ENCODE measurements at places on chromosomes 1 and 21.
A peak's percentile ranks its signal among the peaks of the same experiment; 100 is the strongest.

GRCh38 chr1:188240772-188241406 is 1412.1 kb downstream of the PLA2G4A start:
- DNase-seq = no peak

DNA sequence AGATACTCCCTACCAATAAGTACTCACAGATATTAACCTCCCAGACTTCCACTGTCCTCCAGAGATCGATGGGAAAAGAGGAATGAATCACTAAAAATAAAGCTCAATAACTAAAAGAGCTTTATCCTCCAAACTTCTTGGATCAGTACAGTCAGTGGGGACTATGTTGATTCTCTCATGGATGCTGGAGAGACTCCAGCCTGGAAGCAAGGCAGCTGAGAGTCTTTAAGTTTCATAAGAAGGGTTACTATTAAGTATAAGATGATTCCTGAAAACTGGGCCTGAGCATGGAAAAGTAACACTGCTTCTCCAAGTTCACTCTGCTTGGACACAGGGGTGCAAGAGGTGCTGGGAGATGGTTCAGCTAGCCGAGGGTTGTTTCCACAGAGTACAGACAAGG is 6.2 kb upstream of the DDR2 start:
- DNase-seq = no peak

DNA sequence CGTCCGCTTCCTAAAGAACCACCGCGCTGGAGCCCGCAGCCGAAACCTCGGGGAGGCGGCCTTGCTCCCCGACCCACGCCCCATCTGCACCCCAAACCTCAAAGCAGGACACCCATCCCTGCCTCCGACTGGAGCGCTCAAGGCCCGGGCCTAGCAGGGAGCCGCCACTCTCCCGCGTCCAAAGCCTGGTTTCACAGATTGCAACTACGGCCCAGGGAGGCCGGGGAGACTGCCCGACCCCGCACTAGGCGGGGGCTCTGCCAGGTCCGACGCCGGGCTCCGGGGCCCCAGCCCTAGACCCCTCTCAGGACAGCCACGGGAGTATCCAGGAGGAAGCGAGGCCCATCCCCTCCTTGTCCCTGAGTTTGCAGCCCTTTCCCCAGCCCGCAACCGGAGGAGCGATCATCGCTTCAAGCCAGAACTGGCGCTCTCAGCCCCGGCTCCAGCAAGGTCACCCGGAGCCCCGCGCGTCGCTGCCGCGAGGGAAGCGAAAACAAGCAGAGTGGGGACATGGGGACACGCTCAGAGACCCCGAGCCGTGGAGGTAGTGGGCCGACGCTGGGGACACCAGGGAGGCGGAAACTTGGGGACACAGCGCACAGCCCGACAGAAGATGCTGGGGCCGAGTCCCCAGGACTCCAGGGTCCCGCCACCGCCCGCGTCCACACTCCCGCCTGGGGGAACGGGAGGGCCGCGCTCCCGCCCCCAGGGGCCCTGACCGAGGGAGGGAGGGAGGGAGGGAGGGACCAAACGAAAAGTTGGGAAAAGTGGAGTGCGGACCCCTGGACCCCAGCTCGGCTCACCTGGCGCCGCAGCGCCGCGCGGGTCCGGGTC is 433 bp downstream of the TMEM200B start:
- peak; percentile 45 for DNase-seq

DNA sequence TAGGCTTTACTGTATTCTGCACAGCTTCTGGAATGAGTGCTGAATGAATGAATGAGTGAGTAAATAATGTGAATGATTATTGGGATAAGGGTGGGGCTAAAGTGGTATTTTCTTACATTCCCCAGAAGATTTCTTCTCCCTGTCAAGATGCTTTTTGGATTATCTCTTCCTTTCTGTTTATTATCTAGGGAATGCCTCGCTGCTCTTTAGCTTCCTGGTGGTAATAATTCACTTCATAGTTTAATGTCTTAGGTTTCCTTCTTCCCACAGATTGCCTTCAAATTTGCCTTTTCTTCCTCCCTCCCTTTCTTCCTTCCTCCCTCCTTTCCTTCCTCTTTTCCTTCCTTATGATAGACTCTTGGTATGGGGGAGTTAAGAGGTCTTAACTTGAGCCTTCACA is 24.0 kb downstream of the DDR2 start:
- no peak for DNase-seq

GRCh38 chr1:27520651-27521050 is 30.7 kb upstream of the WASF2 start:
- DNase-seq = no peak

DNA sequence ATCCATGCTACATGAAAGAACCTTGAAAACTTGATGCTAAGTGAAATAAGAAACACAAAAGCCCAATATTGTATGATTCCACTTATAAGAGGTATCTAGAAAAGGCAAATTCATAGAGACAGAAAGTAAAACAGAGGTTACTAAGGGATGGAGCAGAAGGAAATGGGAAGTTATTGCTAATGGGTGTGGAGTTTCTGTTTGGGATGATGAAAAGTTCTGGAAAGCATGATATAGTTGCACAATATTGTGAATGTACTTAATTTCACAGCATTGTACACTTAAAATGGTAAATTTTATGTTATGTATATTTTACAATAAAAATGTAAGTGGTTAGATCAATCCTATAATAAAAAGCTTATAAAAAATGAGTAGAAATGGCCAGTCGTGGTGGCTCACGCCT is 1.6 kb upstream of the NECAP2 start:
- DNase-seq = no peak

GRCh38 chr1:98661544-98662355 is at the start of gene SNX7:
TSS of gene SNX7 (plus strand) at chr1:98661721. CDS start at chr1:98661732, 11 bp downstream.
- DNase-seq = peak; percentile 80

- no peak for DNase-seq
These were observed 233.6 kb downstream of the RPS6KC1 start for GRCh38 chr1:213284626-213285025.

DNA sequence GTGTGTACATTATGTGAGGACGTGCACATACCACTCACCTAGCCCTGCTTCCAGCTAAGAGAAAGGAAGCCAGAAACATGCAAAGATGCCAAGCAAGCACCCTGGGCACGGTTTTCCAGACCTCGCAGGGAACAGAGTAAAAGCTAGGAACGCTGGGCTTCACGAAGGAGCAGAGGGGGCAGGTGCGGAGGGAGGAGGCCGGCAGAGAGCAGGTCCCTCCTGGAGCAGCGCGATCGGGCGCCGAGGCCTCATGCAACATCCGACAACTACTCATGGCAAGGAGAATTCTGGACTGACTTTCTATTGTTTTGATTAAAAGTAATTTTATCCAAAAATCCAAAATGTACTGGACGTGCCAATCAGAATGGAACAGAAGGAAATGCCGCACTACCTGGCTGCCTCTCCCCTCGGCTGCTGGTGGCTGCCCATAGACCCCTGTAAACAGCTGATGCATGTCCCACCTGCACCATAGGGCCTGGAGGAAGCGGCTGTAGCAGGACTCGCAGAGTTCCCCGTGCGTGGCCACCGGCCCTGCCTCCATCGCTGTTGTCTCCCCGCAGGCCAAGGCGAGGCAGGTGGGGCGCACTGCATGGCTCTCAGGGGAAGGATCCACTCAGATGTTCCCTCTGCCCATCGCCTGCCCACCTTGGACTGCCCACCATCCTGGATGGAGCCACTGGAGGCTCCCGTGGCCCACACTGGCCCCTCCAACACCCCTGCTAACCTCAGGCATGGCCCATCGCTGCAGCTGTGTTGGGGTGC is 93.5 kb downstream of the WDR4 start:
- no peak for DNase-seq
